ENCODE measurements at places on chromosomes 3 and 15.

DNA sequence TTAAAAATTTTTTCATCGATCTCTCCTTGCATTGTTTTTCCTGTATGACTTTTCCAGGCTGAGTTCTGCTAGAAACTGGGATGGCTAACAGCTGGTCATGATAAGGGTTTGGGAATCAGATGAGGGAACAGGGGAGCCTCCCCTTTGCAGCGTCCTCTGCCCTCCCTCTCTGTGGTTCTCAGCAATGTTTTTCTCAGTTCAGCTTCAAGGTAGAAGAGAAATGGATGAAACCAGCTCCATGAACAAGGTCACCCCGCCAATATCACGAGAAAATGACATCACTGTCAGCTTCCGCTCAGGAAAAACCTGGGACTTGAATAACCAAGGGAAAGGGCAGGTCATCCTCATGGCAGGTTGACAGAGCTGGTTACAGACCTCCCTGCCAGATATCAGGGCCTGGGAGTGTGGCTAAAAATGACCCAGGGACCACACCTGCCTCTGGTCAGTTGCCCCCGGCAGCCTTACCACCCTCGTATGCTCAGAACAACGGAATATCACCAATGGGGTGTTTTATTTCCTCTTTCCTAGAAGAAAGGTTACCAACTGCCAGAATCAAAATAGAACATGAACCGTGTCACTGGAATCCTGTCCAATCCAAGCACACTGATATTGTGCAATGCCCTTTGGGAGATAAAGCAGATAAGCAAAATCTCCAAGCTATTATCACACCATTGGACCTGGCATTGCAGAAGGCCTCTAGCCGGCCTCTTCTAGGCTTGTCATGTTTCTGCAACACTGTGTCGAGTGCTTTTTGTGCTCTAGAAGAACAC lies 26.1 kb downstream of the LSM3 start:
- DNase-seq: no peak

- DNase-seq: no peak
These were observed 33.9 kb upstream of the CDIN1 start for GRCh38 chr15:36545467-36545992.

DNA sequence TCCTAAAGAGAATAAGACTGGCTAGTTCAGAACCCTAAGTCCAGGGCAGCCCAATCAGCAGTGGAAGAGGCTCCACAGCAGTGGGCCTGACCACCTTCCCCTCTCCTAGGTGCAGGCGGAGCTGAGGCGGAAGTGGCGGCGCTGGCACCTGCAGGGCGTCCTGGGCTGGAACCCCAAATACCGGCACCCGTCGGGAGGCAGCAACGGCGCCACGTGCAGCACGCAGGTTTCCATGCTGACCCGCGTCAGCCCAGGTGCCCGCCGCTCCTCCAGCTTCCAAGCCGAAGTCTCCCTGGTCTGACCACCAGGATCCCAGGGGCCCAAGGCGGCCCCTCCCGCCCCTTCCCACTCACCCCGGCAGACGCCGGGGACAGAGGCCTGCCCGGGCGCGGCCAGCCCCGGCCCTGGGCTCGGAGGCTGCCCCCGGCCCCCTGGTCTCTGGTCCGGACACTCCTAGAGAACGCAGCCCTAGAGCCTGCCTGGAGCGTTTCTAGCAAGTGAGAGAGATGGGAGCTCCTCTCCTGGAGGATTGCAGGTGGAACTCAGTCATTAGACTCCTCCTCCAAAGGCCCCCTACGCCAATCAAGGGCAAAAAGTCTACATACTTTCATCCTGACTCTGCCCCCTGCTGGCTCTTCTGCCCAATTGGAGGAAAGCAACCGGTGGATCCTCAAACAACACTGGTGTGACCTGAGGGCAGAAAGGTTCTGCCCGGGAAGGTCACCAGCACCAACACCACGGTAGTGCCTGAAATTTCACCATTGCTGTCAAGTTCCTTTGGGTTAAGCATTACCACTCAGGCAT lies 33.7 kb downstream of the VIPR1 start:
- no peak for DNase-seq

- DNase-seq: no peak
These were observed 53.8 kb downstream of the CACNA2D3 start for GRCh38 chr3:54176106-54176505.

DNA sequence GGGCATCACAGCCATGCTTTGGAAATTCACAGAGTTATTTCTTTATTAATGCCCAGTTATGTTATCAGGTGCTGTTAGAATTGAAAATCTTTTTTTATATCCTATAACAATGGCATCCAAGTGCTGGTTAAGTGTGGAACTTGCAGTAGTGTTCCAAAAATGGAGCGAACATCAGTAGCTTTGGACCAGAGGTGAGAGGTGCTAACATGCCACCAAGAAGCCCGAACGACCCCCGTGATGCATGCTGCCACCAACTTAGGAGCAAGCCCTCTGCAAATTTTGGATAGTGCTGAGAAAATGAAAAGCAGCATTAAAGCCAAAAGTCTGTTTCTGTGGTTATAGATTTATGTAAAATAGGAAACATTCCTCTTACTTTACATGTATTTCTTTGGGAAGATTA lies 24.8 kb downstream of the RBP1 start:
- DNase-seq: no peak

DNA sequence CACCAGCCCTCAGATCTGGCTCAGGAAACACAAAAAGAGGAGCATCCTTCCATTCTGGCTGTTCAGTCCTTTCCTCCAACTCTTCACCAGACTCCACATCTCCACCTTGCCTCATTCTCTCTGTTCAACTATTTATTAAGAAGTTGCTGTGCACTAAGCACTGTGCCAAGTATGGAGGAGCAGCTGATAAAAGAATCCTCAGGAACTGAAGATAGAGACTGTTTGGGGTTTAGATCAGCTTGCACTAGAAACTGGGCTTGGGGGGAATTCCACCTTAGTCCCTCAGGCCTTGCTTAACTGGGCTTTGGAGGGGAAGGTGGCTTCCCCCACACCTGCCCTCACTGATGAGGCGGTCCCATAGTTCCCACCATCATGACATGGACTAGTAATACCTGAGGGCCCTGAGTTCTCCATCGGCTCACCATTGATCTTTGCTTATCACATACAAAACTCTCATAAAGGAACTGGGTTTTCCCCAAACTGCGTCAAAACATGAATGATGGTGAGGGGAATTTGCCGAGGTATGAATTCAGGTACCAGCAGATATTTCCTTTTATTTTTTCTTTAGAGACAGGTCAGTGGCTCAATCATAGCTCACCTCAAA lies 1.7 kb upstream of the CCR8 start:
- DNase-seq: no peak

GRCh38 chr3:51099794-51100535 lies 285.1 kb upstream of the MANF start:
- no peak for DNase-seq
